Amniotic epithelial cell (primary cell): ENCODE measurements at places on chromosomes 16 and 17.

GRCh38 chr17:83151442-83152226 is 72.2 kb downstream of the METRNL start:
- DNase-seq, result peak; percentile 46

DNA sequence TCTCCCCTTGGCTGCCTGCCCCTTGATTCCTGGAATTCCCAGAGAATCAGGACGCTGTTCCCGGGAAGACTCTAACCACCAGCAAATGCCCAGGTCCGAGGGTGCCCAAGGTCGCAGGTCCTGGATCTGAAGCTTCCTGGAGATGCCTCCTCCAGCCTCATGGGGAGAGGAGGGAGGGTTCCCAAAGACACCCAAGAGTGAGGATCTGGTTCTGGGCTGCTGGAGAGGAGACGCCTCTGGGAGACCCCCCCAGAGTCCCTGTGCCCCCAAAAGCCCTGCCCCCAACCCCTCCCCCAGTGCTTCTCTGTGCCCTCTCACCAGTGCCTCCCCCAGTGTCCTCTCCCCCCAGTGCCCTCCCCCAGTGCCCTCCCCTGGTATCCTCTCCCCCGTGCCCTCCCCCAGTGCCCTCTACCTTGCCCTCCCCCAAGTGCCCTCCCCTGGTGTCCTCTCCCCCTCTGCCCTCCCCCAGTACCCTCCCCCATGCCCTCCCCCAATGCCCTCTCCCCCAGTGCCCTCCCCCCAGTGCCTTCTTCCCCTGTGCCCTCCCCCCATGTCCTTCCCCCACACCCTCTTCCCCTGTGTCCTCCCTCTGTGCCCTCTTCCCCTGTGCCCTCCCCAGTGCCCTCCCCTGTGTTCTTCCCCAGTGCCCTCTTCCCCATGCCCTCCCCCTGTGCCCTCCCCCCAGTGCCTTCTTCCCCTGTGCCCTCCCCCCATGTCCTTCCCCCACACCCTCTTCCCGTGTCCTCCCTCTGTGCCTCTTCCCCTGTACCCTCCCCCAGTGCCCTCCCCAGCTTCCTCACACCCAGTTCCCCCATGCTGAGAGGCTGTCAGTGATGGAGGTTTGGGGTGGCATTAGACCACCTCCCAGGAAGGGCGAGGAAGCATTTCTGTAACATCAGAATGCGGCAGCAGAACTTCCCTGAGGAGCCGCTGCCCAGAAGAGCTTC is 6.3 kb upstream of the SECTM1 start:
- DNase-seq, result no peak

DNA sequence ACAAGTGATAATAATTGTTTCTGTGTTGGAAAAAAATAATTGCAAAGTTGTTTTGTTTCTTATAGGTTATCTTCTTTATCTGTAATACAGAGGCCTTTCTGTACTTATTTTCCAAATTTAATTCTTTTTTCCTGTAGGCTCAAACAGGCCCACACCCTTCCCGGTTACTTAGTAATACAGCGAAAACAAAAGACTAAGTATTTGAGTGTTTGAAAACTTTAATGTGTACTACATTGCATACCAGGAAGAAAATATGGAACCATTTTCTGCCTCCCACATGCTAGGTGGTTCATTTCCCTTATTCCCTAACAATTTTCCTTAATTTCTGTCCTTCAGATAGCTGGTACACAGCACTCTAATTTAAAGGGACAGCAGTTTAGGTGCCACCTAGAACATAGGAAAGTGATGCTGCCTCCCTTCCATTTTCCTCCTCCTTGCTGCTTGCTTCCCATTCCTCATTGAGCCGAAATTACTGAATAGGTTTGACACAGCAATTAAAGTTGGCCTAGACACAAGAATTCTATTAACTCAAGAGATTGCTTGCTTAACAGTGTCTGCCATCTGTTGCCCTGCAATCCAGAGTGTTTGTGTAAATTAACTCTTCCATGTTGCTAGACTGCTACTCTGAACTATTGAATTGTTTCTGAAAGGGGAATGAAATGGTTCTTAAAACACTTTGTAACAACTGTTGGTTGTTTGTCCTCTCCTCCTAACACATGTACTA is 24.2 kb downstream of the CYB5B start:
- peak; percentile 75 for DNase-seq

DNA sequence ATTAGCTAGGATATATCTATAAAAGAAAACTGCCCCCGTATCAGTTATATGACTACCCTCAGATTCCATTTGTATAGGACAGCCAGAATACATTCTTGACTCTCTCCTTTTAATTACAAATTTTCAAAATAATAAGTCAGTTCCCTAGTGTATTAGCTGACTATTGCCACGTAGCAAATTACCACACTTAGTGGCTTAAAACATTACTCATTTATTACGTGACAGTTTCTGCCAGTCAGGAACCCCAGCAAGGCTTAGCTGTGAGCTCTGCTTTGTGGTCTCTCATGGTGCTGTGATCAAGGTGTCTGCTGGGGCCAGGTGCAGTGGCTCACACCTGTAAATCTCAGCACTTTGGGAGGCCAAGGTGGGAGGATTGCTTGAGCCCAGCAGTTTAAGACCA is 13.9 kb upstream of the SCNN1B start:
- DNase-seq, result no peak

- no peak for DNase-seq
Observed at GRCh38 chr16:489606-490005, 37.9 kb upstream of the CAPN15 start.
